Right hindlimb (tissue), 1 donor: ENCODE measurements at places on chromosomes 4 and X.

DNA sequence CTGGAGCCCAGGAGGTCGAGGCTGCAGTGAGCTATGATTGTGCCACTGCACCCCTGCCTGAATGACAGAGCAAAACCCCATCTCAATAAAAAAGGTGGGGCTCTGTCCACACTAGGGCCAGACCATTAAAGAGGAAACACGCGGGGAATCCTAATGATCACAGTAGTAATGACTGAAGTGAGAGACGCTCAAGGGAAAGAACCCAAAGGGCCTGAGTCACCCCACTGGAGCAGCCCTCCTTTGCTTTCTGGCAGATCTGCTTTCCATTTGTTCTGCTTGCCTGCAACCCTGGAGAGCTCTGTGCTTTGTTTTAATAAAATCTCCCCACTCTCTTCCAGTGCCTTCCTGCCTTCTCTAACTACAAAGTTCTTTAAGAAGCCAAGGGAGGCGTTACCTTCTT is 5.0 kb downstream of the TFDP3 start:
- DNase-seq = no peak

DNA sequence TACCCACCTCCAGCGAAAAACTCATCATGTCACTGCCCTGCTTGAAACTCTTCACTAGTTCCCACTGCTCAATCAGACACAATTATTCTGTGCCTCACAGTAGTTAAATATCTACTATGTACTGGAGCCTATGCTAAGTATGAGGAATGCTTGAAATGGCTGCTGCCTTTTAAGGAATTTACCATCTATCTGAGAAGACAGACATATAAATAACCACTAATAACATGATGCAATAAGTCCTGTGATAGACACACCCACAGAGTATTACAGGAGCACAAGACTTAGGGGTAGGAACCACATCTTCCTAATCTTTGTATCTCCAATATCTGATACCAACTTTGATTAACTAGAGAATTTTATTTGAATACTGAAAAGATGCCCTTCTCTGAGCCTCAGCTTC is 21.1 kb downstream of the SLC25A53 start:
- no peak for DNase-seq

- peak; percentile 35 for DNase-seq
These were observed 9.3 kb downstream of the SORCS2 start for GRCh38 chr4:7201420-7202305.

- no peak for DNase-seq
These were observed 2750.2 kb downstream of the ARAP2 start for GRCh38 chr4:33494150-33494549.

DNA sequence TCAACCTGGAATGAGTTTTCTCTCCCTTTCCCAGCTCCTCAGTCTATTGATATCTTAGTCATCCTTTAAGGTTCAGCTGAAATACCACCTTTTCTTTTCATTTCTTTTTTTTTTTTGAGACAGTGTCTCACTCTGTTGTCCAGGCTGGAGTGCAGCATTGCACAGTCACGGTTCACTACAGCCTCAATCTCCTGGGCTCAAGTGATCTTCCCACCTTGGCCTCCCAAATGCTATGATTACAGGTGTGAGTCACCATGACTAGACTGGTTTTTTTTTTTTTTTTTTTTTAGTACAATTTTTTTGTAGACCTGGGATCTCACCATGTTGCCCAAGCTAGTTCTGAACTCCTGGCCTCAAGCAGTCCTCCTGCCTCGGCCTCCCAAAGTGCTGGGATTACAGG is 28.9 kb downstream of the AFF1 start:
- DNase-seq = no peak

DNA sequence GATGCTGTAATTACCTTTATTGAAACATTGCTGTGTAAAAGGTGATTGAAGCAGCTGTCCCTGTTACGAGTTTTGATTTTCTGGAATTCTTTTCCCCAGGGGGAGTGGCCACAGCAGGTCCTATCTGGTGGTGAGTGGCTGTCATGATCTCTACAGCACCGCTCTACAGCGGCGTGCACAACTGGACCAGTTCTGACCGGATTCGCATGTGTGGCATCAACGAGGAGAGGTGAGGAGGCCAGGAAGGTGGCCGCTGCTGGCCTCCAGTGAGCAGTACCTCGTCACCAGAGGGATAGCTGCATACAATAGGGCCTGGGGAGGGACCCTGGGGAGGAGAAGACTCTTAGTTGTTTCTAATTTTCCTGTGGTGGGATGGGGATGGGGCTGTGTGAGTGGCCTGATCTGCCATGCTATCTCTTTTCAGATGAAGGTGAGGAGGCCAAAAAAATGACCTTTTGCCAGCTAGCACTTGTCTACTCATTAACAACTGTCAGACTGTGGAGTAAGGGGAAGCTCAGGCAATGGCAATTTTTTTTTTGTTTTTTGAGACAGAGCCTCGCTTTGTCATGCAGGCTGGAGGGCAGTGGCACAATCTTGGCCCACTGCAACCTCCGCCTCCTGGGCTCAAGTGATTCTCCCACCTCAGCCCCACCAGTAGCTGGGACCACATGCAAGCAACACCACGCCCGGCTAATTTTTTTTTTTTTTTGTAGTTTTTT is 22.8 kb downstream of the BCORL1 start:
- no peak for DNase-seq

- no peak for DNase-seq
These were observed 644.2 kb downstream of the ZNF674 start for GRCh38 chrX:45900766-45901615.

GRCh38 chr4:42302348-42302747 is 94.9 kb upstream of the SHISA3 start:
- DNase-seq = no peak

GRCh38 chr4:81664079-81664478 is 192.4 kb upstream of the RASGEF1B start:
- no peak for DNase-seq

DNA sequence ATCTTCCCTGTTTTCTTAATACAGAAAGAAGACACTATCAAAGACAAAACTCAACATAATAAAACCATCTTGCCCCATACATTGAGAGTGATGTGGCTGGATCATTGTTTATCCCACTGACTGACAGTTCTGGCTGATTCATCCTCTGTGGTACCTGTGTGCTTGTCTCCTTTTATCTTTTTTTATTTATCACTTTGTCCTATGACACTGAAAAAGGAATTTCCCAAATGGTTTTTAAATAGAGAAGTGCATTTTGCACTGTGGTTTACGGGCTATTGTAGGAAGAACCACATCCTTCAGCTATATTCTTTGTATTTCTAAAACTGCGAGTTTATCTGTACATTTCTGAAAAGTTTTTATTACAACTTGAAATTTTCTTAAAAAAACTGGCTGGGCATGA is 15.0 kb downstream of the TTC29 start:
- DNase-seq = no peak

GRCh38 chr4:67327245-67328017 is 217.9 kb downstream of the CENPC start:
- DNase-seq = peak; percentile 58

GRCh38 chrX:40061871-40062524 is 35.8 kb downstream of the BCOR start:
- DNase-seq = no peak

- DNase-seq = peak; percentile 34
These were observed 5.9 kb upstream of the C4orf17 start for GRCh38 chr4:99504804-99505502.

GRCh38 chr4:113065629-113066028 is 16.2 kb downstream of the ANK2 start:
- DNase-seq = no peak

- DNase-seq = no peak
These were observed 13.9 kb downstream of the ACOT9 start for GRCh38 chrX:23729214-23729613.

DNA sequence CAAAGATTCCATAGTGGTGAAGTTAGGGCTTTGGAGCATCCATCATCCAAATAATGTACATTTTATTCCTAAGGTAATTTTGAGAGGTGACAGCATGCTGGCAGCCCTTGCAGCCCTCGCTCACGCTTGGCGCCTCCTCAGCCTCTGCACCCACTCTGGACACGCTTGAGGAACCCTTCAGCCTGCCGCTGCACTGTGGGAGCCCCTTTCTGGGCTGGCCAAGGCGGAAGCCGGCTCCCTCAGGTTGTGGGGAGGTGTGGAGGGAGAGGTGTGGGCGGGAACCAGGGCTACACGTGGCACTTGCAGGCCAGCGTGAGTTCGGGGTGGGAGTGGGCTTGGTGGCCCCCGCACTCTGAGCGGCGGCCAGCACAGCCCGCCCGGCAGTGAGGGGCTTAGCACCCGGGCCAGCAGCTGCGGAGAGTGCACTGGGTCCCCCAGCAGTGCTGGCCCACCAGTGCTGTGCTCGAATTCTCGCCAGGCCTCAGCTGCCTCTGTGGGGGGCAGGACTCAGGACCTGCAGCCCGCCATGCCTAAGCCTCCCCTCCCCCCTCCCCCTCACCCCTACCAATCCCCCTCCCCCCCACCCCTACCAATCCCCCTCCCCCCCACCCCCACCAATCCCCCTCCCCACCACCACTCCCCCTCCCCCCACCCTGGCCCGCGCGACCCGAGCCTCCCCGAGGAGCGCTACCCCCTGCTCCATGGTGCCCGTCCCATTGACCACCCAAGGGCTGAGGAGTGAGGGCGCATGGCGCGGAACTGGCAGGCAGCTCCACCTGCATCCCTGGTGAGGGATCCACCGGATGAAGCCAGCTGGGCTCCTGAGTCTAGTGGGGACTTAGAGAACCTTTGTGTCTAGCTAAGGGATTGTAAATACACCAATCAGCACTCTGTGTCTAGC is 37.0 kb upstream of the DKK2 start:
- DNase-seq = no peak

DNA sequence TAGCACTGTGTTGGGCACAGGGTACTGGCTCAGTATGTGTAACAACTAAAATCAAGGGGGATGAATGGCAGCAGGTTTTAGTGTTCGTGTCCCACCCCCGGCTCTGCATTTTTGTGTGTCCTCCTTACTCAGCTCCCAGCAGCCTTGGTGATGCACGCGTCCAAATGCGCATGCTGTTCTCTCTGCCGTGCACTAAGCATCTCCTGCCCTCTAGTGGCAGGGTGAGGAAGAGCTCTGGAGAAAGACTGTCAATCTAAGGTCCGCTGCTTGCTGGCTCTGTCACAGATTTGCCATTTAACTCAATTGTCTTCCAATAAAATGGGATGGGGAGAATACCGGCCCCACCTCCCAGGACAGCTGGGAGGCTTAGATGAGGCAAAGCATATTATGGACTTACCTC is 61.4 kb downstream of the WFS1 start:
- DNase-seq = no peak

GRCh38 chr4:84493092-84493850 is 5.8 kb downstream of the NKX6-1 start:
- no peak for DNase-seq

- DNase-seq = no peak
These were observed 335.8 kb upstream of the SFRP2 start for GRCh38 chr4:154124539-154125255.

GRCh38 chrX:19879181-19879580 is 8.2 kb downstream of the SH3KBP1 start:
- DNase-seq = no peak

DNA sequence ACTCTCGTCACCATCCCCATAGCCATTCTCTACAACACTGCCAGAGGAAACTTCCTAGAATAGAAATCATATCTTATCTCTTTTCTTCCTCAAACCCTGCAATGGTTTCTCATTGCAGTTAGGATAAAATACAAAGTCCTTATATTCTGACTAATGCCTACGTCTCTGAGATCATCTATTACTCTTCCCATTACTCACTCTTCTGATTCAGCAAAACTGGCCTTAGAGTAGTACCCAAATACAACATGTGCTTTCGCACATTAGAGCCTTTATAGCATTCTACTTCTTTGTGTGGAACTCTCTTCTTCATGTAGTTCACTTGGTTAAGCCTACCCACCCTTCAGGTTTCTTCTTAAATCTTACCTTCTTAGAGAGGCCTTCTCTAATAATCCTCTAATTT is 28.0 kb downstream of the LHFPL1 start:
- DNase-seq = no peak

DNA sequence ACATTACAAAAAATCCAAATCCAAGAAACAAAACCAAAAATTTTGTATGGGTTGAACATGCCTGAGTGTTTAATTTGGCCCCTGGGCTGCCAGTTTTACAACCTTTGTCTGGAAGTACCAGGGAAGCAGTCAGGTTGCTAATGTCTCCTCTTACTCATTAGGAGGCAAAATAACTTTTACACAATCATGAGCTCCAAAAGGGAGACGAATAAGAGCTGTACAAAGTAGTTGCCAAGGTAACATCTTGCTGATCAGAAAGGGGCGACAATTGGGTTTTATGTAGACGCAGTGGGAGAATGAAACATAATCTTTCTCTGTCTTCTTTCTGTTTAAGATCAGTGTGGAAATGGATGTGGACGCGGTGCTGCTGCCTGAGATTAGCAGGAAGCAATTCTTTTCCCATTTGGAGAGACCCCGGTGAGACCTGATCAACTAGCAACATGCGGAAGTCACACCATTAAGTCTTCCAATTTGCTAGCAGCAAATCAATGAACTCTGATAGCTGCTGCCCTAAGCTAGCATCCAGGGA is 90.7 kb upstream of the IGFBP7 start:
- DNase-seq = no peak

DNA sequence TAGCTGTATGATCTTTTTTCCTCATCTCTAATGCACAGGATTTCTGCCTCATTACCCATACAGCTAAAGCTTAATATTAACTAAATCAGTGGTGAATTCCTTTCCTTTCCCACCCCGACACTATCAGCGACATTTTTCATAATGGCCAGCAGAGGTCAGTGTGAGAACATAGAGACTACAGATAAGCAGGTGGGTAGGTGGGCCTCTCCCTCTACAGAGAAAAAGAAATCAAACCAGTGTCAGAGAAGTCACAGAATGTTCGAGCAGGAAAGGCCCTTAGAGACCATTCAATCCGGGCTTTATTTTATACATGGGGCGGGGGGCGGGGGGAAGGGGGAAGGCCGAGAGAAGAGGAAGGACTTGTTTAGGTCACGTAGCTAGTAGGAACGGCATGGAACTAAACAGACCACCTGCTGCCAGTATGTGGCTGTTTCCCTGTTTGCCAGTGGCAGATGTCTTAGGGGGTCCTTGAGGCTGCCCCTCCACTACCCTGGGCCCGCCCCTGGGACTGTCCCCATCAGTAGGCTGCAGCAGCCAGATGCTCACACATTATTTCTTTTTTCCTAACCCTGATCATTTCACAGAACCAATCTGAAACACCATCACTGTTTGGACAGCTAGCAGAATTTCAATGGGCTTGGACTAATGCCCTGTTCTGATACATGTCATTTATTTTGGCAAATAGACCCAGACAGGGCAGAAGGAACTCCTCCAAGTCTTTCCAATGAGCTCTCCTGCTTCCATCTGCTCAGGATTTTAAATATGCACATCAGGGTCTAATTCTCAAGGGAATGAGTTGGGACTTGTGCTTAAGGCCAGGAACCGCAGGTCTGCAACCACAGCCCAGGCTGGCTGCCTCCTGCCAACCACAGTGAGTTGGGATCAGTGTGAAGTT is 133.4 kb downstream of the ATG4A start:
- DNase-seq = no peak

GRCh38 chr4:18675586-18676525 is 654.3 kb upstream of the LCORL start:
- no peak for DNase-seq

- no peak for DNase-seq
These were observed 2.3 kb downstream of the FHDC1 start for GRCh38 chr4:152938237-152938947.
